ENCODE measurements at places on chromosomes 13 and 19.

- no peak for DNase-seq
Measured at GRCh38 chr13:21076253-21076652, 14.9 kb upstream of the LATS2 start.

DNA sequence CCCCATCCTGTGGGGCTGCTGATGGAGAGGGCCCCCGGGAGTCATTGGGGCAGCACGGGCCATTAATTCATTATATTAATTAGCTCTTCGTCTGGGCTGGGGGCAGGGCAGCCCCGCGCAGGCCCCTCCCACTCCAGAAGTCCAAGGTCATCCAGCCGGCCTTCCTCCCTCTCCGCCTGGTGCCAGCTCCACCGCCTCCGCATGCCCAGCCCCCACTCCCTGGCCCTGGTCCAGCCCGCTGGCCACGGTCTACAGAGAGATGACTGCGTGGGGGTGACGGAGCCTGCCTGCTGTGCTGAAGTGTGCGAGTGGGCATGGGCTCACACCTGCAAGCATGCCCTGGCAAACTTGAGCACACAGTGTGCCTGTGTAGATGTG is 8.8 kb downstream of the IGLON5 start:
- no peak for DNase-seq

DNA sequence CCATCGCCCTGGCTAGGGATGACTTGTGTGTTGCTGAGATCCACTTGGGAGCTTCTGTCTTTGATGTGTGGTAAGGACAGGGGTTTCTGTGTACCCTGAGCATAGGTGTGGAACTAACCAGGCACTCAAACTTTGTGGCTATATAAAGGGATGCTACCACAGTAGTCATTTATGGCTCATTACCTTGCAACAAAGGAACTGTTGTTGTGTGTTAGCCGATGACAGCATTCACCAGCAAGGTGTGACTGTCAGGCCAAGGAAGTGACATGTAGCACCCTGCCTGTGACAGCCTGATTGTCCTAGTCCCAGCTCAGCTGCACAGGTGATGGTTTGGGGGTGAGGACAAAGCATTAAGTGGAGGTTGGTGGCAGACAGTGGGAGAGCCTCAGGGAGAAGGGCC is 73.6 kb downstream of the COG3 start:
- no peak for DNase-seq

- no peak for DNase-seq
Measured at GRCh38 chr13:47454986-47455385, 546.1 kb downstream of the SUCLA2 start.

DNA sequence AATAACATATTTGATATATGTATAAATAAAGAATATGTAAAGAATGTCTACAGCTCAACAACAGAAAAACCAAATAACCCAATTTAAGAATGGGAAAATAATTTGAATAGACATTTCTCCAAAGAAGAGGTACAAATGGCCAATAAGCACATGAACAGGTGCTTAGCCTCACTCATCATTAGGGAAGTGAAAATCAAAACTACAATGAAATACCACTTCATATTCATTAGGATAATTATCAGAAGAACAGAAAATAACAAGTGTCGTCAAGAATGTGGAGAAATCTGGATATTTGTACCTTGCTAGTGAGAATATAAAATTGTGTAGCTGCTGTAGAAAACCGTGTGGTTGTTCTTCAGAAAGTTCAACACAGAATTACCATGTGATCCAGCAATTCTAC is 8.4 kb upstream of the SUPT20H start:
- DNase-seq = no peak

- no peak for DNase-seq
Measured at GRCh38 chr19:40414542-40415535, 1.7 kb upstream of the PRX start.

- no peak for DNase-seq
Measured at GRCh38 chr19:32829345-32829896, 40.1 kb downstream of the SLC7A9 start.

GRCh38 chr13:81197966-81198365 is 857.0 kb upstream of the SPRY2 start:
- DNase-seq = no peak

GRCh38 chr13:107241381-107241780 is 673.4 kb upstream of the ARGLU1 start:
- DNase-seq = no peak

DNA sequence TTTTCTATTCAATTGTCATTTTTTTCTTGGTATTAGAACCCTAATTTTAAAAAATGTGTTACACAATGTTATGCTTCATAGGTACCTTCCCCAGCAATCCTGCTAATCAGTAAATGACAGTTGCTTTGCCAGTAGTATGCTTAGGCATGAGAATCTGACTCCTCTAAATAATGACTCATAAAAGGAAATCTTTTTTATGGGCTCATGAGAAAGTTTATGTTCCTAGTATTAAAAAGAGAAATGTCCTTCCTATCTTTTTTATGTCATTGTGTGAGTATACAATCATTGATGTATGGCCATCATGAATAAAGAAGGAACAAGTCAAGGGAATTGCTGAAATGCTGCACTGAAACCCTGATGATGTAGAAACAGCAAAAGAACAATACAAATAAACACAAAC is 1237.7 kb upstream of the PCDH20 start:
- no peak for DNase-seq

DNA sequence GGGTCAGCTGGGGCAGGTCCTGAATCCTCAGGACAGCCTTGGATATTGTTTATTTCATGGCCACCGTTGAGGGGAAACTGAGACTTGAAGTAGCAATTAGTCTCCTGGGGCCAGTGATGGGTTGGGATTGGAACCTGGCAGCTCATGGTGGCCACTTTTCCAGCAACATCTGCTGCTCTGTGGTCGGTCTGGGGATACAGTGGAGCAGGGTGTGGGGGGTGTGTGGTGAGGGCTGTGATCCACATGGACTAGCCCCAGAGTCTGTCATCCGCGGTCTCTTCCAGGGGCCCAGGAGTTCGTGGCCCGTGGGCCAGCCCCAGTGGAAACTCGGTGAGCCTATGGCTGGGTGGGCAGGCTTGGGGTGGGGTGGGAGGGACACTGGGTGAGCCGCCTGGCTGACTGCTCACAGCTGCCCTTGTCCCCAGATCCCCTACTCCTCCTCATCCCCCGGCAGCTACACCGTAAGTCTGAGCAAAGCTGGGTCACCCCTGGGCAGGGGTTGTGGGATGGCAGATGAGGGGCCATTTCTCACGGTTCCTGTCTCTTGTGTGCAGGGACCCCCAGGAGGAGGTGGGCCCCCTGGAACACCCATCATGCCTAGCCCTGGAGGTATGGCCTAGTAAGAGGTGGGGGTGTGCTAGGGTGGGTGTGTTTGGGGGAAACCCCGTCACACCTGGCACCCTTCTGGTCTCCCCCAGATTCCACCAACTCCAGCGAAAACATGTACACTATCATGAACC is 5.5 kb downstream of the ISYNA1 start:
- no peak for DNase-seq

GRCh38 chr13:45339399-45339798 is 1.6 kb downstream of the TPT1 start:
- DNase-seq = no peak

DNA sequence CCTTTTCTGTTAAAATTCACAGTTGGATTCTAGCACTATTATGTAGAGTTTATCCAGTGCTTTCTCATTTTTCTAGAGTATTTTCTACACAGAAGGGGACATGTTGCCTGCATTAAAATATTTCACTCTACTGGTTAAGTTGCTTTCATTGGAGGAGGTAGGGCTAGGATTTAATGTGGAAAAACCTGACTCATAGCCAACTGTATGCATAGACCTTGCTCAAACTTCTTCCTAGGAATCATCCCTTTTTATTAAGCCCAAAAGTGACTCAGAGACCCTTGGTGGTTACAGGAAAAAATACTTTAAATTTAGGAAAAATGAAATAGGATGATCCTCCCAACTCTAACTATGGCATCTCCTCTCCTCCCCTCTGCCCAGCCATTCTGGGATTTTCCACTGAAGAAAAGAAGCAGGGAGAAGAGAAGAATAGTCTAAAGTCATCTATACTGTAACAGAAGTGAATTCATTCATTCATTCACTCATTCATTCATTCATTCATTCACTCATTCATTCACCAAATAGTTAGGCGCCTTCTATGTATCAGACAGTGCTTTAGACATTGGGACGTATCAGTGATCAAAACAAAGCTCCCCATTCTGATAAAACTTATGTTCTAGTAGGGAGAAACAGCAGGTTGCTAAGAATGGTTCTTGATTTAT is 109.0 kb upstream of the HTR2A start:
- DNase-seq = no peak

GRCh38 chr19:41325947-41326706 is 16.2 kb downstream of the CCDC97 start:
- no peak for DNase-seq

GRCh38 chr19:53597023-53597422 is 34.8 kb upstream of the DPRX start:
- DNase-seq = no peak

- DNase-seq = no peak
Measured at GRCh38 chr19:5880604-5881078, 10.3 kb upstream of the FUT5 start.

- no peak for DNase-seq
Measured at GRCh38 chr19:35119578-35120155, 4.0 kb downstream of the FXYD3 start.

- DNase-seq = no peak
Measured at GRCh38 chr13:46565808-46566750, 13.1 kb downstream of the LRCH1 start.

DNA sequence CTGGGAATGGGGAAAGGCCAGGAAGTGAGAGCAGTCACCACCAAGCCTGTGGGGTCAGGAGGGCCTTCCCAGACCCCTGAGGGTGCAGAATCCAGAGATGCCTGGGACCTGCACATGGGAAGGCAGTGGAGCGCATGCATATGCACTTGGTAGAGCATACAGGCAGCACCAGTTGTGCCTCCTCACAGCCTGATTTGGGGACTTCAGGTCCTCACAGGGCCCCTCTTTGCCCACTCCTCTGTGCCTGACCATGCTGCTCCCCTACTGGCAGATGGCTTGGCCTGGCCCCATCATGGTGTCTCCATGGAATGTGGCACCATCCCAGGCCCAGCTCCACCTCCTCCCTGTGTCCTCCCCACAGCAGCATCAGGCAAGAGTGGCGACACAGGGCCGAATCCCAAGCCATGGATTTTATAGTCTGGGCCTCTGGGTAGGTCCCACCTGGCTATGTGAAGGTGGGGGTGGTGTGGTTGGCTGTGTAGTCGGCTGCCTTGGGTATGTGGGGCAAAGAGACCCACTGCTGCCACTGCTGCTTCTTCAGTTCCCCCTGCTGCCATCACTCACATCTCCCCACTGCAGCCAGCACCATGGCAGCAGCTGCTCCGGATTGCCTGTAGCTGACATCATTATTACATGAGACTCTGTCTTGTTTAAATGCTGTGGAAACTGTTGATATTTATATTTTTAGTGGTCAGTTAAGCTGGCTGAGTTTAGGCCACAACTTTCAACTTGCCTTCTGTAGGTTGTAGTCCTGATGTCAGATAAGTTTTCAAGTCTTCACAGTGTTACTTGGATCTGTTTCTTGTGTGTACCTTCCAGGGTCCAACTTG is 247.0 kb downstream of the GPC6 start:
- DNase-seq = no peak

- DNase-seq = no peak
Measured at GRCh38 chr19:35501684-35502083, 11.4 kb upstream of the KRTDAP start.

DNA sequence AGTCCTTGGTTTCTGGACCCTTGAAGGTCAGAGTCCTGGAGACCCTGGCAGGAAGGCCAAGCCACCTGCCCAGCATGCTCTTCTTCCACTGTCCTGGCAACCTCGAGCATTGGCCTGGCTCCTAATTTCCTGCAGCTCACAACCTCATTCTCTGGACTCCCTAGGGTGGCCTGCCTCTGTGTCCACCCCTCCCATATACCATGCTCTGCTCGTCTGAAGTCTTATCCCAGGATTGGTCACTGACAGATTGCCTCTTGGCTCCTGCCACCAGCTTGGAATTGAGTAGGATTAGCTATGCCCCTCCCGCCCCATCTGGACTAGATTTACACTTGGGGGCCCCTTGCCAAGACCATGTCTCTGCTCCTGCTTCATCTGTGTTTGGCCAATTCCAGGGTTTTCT is 17.1 kb upstream of the WASF3 start:
- no peak for DNase-seq

GRCh38 chr13:22047082-22047784 is 376.4 kb downstream of the FGF9 start:
- DNase-seq = no peak

- DNase-seq = no peak
Measured at GRCh38 chr13:77456271-77456670, 79.2 kb upstream of the SCEL start.

DNA sequence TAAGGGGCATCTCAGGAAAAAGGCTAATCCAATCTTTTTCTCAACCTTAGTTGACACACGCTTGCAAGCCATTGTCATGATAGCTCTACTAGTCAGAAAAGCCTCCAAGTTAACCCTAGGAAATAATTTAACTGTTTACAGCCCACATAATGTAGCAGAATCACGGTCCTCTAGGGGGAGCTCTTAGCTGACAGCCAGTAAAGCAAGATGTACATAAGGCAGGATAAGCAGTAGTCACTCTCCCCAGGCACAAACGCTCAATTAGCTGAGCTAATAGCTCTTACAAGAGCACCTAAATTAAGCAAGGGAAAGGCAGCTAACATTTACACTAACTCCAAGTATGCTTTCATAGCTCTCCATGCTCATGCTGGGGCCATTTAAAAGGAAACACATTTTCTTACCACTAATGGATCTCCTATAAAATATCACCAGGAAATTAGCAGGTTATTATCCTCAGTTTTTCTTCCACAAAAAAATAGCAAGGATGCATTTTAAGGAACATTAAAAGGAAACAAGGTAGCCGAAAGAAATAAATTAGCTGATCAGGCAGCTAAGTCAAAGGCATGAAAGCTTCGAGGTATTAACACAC is 33.7 kb upstream of the ZSCAN5A start:
- no peak for DNase-seq

DNA sequence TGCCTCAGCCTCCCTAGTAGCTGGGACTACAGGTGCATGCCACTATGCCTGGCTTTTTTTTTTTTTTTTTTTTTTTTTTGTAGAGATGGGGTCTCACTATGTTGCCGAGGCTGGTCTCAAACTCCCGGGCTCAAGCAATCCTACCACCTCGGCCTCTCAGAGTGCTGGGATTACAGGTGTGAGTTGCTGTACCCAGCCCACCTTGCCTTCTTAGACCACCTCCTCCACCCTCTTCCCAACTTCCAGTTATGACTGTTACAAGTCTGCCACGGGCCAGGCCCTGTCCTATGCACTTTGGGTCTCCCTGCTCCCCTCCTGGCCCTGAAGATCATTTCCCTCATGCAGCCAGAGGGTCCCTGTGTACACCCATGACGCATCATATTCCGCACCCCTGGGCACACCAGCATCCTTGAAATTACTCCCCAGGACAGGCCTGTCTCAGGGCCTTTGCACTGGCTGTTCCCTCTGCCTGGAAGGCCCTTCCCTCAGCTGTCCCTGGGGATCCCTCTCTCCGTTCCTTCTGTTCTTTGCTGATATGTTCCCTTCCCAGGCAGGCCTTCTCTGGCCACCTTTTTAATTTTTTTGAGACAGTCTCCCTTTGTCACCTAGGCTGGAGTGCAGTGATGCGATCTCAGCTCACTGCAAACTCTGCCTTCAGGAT is 3.0 kb downstream of the LGALS4 start:
- no peak for DNase-seq
